Bronchial smooth muscle cell (primary cell): ENCODE measurements at places on chromosomes 7 and 10. TPM values are rescaled to one million over a fixed set of nuclear protein-coding genes. Genes with fewer than 3 reads are reported as not detected.

Gene ENTPD1
- total RNA-seq = under 0.01 and 0.60 TPM in 2 replicates

Gene MSMB
- total RNA-seq = not detected in 2 replicates

Gene CPN1
- not detected in 2 replicates for total RNA-seq

Gene BBIP1
- total RNA-seq = 14.1 and 18.6 TPM in 2 replicates

Gene ING3
- total RNA-seq = 6.6 and 7.9 TPM in 2 replicates

Gene GPR15LG
- not detected in 2 replicates for total RNA-seq

Gene CALCR
- not detected in 2 replicates for total RNA-seq

Gene RAMP3
- 0.17 TPM in 1 of 2 replicates, not detected in the other for total RNA-seq

Gene FGF8
- total RNA-seq = 0.16 TPM in 1 of 2 replicates, not detected in the other

Gene AMPH
- 1.6 and 3.0 TPM in 2 replicates for total RNA-seq

Gene SPDYE2B
- not detected in 2 replicates for total RNA-seq

Gene SUN3
- not detected in 2 replicates for total RNA-seq

Gene PTPRZ1
- total RNA-seq = under 0.01 TPM in 1 of 2 replicates, not detected in the other

Gene BAIAP2L1
- total RNA-seq = 0.77 and 1.3 TPM in 2 replicates
